ENCODE measurements at places on chromosomes 2 and 18.

DNA sequence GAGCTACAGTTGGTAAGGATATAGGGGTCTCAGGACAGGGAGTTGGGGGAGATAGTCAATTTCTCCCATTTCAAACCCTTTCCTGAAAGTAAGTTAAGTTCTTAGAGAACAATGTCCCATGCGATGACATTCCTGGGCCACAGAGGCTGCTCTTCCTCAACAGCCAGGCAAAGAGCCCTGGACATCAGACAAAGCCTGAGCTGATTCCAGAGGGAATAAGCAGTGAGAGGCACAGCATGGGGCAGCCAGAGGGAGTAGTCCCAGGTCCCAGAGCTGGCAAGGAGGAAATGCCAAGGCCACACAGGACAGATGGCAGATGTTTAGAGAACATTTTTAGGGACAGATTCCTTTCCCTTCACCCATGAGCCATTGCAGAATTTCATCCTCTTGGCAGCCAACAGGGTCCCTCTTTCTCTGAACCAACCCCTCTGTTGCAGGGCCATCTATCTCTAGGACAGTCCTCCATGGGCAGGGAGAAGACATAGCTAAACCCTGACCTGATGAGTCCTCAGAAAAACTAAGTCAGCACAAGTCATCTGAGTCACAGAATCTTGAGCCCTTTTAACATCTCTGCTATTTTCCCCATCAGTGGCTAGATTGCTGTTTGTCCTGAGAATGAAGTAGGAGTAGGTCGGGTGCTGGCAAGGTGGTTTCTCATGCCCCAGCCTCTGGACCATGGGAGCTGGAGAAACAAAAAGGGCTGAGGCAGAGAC, 81.6 kb upstream of the STPG4 start:
- no peak for DNase-seq

- DNase-seq, result peak; percentile 25
Observed at GRCh38 chr2:63975437-63976124, 43.6 kb downstream of the VPS54 start.

GRCh38 chr18:74739926-74740325, 142.3 kb downstream of the ZNF407 start:
- no peak for DNase-seq

GRCh38 chr2:40240070-40240469, 211.8 kb downstream of the SLC8A1 start:
- DNase-seq, result no peak

GRCh38 chr2:62858231-62858832, 152.8 kb downstream of the EHBP1 start:
- no peak for DNase-seq

- DNase-seq, result no peak
Observed at GRCh38 chr18:58803978-58804377, 60.7 kb upstream of the ZNF532 start.

- no peak for DNase-seq
Observed at GRCh38 chr2:189407281-189408209, 33.7 kb upstream of the WDR75 start.

DNA sequence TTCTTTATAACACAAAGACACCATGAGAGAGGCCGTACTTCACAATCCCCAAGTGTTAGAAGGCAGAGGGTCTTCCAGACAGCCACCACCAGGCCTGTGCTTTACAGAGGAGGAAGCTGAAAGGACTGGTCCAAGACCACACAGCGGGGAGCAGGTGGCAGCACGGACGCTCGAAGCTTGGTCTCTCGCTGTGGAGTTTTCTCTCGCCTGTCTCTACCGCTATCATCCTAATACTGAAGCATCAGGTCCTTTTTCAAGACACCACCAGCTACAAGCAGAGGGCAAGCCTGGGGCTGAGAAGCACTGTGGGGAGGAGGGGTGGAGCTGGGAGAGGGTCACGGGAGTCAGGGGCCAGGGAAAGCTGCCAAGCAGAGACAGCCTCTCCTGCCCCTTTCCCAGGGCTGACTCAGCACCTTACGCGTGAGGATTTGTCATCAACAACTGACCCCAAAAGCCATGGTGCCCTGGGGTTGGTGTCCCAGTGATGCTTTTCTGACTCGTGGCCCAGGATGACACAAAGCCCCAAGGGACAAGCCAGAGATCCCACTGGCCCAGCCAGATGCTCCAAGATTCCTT, 31.9 kb upstream of the FOSL2 start:
- no peak for DNase-seq

GRCh38 chr2:211181626-211182025, 625.2 kb downstream of the CPS1 start:
- DNase-seq, result no peak

DNA sequence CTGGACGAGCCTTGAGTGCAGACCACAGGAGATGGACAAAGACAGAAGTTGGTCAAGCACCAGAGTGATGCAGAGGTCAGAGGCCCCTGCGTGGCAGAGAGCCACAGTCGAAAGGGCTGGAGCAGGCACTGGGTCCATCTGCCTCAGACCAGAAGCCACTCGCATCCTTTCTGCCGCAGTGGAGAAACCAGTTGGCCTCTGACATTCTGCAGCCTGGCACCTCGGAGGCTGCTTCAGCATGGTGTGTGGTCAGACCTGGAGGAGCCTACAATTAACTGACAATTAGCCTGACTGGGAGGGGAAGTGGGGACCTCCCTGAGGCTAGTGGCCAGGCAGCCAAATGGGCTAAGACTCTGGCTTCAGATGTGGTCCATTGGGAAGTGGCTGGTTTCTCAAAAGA, 111.1 kb downstream of the SGPP2 start:
- DNase-seq, result no peak

DNA sequence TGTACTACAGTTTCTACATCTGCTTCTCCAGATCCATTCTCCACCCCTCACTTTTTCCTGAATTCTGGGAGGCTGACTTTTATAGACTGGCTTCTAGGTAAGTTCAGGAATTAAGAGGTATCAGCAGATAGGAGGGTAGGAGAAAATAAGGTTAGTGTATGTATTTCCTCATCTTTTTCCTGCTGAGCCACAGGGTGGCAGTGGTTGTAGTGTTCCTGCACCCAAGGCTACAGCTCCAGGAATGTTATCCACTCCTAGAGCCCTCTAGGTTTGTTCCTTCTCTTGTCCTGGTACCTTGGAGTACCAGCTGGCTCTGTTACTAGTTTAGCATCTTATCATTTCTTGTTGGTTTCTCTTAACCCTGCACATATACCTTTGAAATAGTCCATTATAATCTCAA, 40.7 kb upstream of the C2orf66 start:
- no peak for DNase-seq

DNA sequence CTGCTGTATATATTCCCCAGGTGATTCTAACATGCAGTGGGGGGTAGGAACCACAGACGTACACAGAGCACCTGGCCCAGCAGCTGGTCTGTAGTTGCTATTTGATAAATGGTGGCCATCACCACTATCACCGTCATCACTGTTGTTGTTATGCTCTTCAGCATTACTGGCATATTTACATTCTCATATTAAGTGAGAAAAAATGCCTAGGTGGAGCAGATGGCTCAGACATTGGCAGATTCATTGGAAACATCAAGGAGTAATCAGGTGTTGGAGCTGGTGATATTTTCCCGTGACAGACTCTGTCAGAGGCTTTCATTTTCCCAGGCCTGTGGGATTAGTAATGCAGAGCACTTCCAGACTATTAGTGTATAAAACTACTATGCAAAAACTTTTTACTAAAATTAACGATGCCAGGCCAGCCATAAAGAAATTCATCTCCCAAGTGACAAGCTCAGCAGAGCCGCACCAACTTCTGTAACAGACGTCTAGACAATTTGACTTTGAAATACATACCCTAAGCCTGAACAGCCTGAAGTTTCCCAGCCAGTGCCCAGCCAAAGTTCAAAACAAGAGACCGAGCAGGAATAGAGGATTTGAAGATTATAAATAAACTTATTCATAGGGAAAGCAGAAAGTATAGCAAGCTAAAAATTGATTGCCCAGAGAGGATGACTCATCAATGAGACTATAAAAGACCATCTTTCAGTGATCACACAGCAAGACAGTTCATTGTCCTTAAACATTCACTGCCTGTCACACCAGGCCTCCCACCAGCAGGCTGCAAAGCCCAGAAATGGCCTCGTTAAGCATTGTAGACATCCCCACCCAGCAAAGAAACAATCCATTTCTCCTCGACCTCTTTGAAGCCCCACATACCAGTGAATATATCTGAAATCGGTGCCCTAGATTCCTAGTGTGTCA, 247.4 kb upstream of the CHAC2 start:
- DNase-seq, result no peak

- no peak for DNase-seq
Observed at GRCh38 chr2:27714851-27715291, 51.2 kb downstream of the SLC4A1AP start.

- DNase-seq, result no peak
Observed at GRCh38 chr18:50454387-50454988, 79.6 kb downstream of the SKA1 start.

DNA sequence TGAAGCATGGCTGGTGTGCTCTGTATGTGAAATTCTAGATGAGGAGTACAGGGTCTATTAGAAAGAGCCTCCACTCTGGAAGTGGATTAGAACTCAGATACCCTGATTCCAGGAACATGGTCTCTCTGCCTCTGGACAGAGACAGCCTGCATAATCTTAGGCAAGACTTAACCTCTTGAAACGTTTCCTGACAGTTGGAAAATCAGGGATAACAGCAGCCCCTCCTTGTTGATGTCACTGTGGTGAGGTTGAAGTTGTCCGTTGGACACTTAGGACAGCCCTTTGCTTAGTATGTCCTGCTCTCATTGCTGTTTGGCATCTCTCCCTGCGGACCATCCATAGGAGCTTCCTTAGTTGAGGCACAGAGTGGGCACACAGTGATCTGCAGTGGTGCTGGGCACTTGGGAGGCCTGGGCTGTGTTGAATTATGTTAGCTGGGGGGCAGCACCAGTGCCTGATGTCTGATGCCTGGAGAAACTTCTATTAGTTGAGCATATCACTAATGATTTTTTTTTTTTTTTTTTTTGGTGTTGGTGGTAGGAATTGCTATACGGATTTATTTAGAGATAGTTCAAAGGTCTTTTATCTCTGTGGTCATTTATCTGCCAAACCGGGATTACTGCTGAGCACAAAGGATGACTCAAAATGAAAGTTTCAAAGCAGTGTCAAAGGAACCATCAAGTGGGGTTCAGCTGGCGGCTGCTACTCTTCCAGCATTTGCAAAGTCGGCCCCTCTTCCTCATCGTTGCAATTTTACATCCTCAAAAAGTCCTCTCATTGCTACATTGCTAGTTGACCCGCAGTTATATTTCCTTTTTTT, 28.8 kb downstream of the SETBP1 start:
- DNase-seq, result no peak

GRCh38 chr18:37675699-37676098, 110.1 kb upstream of the CELF4 start:
- no peak for DNase-seq

- no peak for DNase-seq
Observed at GRCh38 chr2:75605770-75606529, 40.6 kb upstream of the MRPL19 start.

- no peak for DNase-seq
Observed at GRCh38 chr2:195124391-195125079, 532.5 kb upstream of the SLC39A10 start.

GRCh38 chr2:239801404-239802184, 223.5 kb downstream of the NDUFA10 start:
- DNase-seq, result peak; percentile 6

DNA sequence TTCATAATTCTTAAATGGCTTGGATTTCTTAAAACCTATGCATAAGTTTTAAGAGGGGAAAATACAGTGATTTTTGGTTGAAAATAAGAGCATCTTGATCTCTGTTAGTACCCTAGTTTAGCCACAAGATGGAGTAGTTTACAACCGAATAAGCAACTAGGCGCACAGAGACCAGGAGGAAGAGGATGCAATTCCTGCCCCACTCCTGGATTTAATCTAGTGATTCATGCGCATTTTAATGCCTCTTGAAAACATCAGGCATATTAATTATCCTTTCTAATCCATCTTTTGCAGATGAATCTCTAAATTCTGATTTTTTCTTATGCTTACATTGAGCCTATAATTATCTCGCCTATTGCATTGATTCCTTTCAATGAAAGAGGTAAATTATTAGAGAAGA, 76.7 kb downstream of the MRPS9 start:
- no peak for DNase-seq

GRCh38 chr2:101930019-101930418, 61.7 kb upstream of the IL1R2 start:
- DNase-seq, result no peak

Measured in stimulated activated CD4-positive, alpha-beta T cell treated with anti-CD3 and anti-CD28 coated beads, Interleukin-2, amount 100 ng/mL, for 24 hours (primary cell).